ENCODE measurements at places on chromosomes 11 and 22. TPM values are rescaled to one million over a fixed set of nuclear protein-coding genes. Genes with fewer than 3 reads are reported as not detected.

Gene MYEOV
- total RNA-seq = not detected

Gene CFAP300
- 5.5 TPM for total RNA-seq

Gene OR8D1
- total RNA-seq = not detected

Gene KCNA4
- 0.59 TPM for total RNA-seq

Gene GLB1L2
- total RNA-seq = 0.23 TPM

Gene TEAD1
- 56.9 TPM for total RNA-seq

Gene OR5W2
- total RNA-seq = not detected

Gene OR8G1
- not detected for total RNA-seq

Gene IGLL1
- total RNA-seq = not detected

Gene SF3B2
- 114 TPM for total RNA-seq

Gene ACTN3
- total RNA-seq = under 0.01 TPM

Gene FAU
- 518 TPM for total RNA-seq

Gene OR52I2
- total RNA-seq = not detected

Gene ZFTA
- total RNA-seq = 17.2 TPM

Gene HSCB
- total RNA-seq = 12.0 TPM

Gene C1QTNF5
- 11.6 TPM for total RNA-seq

Measured in smooth muscle cell of the coronary artery (primary cell).